Prostate gland (tissue), 2 donors: ENCODE measurements at places on chromosomes 6 and 20. TPM values are rescaled to one million over a fixed set of nuclear protein-coding genes. Genes with fewer than 3 reads are reported as not detected.
A peak's percentile ranks its signal among the peaks of the same experiment; 100 is the strongest.

DNA sequence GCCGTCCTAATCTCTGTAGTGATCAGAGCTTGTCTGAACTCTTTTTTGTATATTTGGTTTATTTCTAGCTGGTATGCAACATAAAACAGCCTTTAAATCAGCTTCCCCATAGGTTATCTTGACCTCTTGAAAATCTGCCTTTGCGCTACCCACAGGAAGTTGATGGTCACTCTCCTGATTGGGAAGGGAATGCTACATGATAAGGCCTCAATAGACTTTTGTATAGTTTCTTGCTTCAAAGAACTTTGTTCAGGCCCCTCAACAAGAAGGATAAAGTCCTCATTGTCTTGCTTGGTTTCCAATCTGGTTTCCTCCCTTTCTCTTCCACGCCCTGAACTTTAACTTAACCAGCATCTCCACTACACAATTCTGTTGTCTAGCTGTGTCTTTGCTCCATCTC, 95.4 kb upstream of the TENT5A start:
- DNase-seq, result no peak

DNA sequence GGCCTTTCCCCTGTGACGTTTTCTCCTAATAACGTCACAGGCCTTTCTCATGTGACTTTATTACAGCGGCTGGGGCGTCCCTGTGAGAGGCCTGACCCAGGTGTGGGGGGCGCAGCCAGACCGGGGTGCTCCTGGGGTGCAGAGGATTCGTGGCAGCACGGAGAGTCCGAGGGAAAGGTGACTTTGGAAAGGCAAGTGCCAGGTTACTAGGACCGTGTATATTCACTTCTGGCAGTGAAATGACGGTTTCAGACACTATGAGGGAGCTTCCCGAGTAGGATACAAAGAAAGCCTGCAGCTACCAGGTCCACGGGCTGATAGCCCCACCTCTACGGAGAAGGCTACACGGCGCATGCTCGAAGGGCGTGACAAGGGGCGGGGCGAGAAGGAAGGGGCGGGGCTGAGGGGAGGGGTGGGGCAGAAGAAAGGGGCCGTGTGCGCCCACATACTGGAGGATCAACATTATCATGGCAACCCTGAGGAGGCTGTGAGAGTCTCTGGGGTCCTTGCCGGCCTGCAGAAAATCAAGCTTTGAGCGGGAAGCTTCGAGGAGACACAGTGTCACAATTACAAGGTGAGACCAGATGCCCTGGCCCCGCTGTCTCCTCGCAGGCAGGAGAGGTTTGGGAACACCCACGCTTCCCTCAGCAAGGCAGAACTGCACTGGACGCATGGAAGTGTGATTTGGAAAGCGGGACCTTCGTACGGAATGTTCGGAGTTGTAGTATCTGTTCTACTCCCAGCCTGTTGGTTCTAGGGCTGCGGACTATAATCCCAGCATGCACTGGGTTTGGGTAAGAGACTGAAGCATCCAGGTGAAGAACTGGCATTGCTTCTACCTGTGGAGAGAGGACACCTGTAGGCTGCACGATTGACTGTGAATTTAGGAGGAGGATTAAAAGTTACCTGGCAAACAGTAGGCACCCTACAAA, 54.4 kb upstream of the ZNF337 start:
- no peak for DNase-seq

- DNase-seq, result no peak
Observed at GRCh38 chr20:32583581-32584070, 1.5 kb downstream of the NOL4L start.

- peak; percentile 3 for DNase-seq
Observed at GRCh38 chr20:58712151-58712791, 19.7 kb downstream of the NPEPL1 start.

- DNase-seq, result no peak
Observed at GRCh38 chr6:169897601-169898358, 146.4 kb downstream of the ERMARD start.

- DNase-seq, result no peak
Observed at GRCh38 chr6:9948678-9949077, 466.2 kb downstream of the TFAP2A start.

- no peak for DNase-seq
Observed at GRCh38 chr6:110355727-110356126, 2.4 kb downstream of the METTL24 start.

DNA sequence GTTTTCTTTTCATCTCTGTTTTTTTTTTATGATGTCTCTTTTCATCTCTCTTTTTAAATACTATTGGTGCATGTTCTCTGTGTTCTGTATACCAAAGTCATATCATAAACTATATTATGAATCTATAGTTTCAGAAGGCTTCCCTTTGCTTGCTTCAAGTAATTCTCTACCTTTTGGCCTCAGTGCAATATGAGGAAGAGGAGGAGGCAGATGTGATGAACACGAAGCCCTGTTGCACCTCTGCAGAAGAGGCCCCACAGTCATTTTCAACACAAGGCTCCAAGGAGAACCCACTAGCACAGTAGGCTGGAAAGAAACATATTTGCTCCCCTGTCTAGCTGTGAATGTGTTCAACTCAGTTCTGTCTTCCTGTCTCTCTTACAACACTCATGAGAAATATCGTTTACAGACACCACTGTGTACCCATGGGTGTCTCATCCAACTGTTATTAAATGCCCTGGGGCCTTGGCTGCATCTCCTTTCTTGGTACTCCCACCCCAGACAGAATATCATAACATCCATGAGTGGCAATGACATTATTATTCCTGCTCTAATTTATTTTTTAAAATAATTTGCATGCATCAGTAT, 122.6 kb upstream of the SHLD1 start:
- DNase-seq, result no peak

BPIFB1 gene
- 2.1 TPM for total RNA-seq

BANF2 gene
- not detected for total RNA-seq

CRISP2 gene
- 0.14 TPM for total RNA-seq

HLA-DRB5 gene
- total RNA-seq, result not detected

NMBR gene
- total RNA-seq, result not detected
